ENCODE measurements at places on chromosomes 12 and 14. TPM values are rescaled to one million over a fixed set of nuclear protein-coding genes. Genes with fewer than 3 reads are reported as not detected.

The ITGA5 gene
- not detected for total RNA-seq

The CD9 gene
- not detected for total RNA-seq

The DIO3 gene
- not detected for total RNA-seq

The RTL1 gene
- 0.11 TPM for total RNA-seq

The TAS2R20 gene
- 18.2 TPM for total RNA-seq

The ATG14 gene
- 12.6 TPM for total RNA-seq

The OR6C2 gene
- not detected for total RNA-seq

The EDDM3A gene
- not detected for total RNA-seq

The MYF5 gene
- not detected for total RNA-seq

The PLBD1 gene
- total RNA-seq: not detected

The PTPRB gene
- 0.07 TPM for total RNA-seq

The EEF1AKMT3 gene
- total RNA-seq: 4.1 TPM

The MRPS35 gene
- total RNA-seq: 41.3 TPM

The CLEC4D gene
- not detected for total RNA-seq

The SPTB gene
- not detected for total RNA-seq

The SLC39A2 gene
- total RNA-seq: not detected

The LRFN5 gene
- not detected for total RNA-seq

The SLC5A8 gene
- total RNA-seq: not detected

The C14orf180 gene
- total RNA-seq: not detected

The CARMIL3 gene
- 110 TPM for total RNA-seq

The KCNMB4 gene
- 55.9 TPM for total RNA-seq

The MON2 gene
- 89.5 TPM for total RNA-seq

The FZD10 gene
- total RNA-seq: not detected

The CAPZA3 gene
- total RNA-seq: not detected

The PLEKHH1 gene
- 0.83 TPM for total RNA-seq

The NYNRIN gene
- total RNA-seq: not detected

The RFLNA gene
- total RNA-seq: not detected

The LRRK2 gene
- 0.07 TPM for total RNA-seq

The ESRRB gene
- total RNA-seq: 0.25 TPM

The MYF6 gene
- total RNA-seq: not detected

The GCH1 gene
- total RNA-seq: 136 TPM

The RASSF8 gene
- 4.5 TPM for total RNA-seq

The BIN2 gene
- 10.0 TPM for total RNA-seq

The ACOT4 gene
- total RNA-seq: 5.4 TPM

The C12orf50 gene
- total RNA-seq: not detected

The SSTR1 gene
- total RNA-seq: not detected

The CLEC1B gene
- total RNA-seq: not detected

The CLEC2B gene
- not detected for total RNA-seq

The CATSPERB gene
- total RNA-seq: not detected

All from Karpas-422 (cell line).